ENCODE measurements at places on chromosomes 7 and 10.
A peak's percentile ranks its signal among the peaks of the same experiment; 100 is the strongest.

DNA sequence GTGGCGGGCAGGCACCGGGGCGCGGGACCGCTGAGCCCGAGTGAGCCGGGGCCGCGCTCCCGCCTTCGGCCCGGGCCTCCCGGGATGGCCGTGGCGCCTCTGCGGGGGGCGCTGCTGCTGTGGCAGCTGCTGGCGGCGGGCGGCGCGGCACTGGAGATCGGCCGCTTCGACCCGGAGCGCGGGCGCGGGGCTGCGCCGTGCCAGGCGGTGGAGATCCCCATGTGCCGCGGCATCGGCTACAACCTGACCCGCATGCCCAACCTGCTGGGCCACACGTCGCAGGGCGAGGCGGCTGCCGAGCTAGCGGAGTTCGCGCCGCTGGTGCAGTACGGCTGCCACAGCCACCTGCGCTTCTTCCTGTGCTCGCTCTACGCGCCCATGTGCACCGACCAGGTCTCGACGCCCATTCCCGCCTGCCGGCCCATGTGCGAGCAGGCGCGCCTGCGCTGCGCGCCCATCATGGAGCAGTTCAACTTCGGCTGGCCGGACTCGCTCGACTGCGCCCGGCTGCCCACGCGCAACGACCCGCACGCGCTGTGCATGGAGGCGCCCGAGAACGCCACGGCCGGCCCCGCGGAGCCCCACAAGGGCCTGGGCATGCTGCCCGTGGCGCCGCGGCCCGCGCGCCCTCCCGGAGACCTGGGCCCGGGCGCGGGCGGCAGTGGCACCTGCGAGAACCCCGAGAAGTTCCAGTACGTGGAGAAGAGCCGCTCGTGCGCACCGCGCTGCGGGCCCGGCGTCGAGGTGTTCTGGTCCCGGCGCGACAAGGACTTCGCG, 534 bp downstream of the FZD9 start:
- DNase-seq, result no peak

GRCh38 chr7:73437621-73438416, 4.2 kb downstream of the FZD9 start:
- no peak for DNase-seq

- DNase-seq, result no peak
These were observed 103.2 kb upstream of the GPR26 start for GRCh38 chr10:123562811-123563580.

GRCh38 chr10:130427216-130427722, 291.1 kb downstream of the GLRX3 start:
- DNase-seq, result no peak

- DNase-seq, result no peak
These were observed 236.1 kb downstream of the NXPH1 start for GRCh38 chr7:8669501-8669851.

- DNase-seq, result no peak
These were observed 204.8 kb upstream of the MEOX2 start for GRCh38 chr7:15891151-15891881.

GRCh38 chr7:27199849-27200760, at the start of gene HOXA13:
TSS of gene HOXA13 (minus strand) at chr7:27200091. CDS start at chr7:27200077, 14 bp downstream.
- no peak for DNase-seq

DNA sequence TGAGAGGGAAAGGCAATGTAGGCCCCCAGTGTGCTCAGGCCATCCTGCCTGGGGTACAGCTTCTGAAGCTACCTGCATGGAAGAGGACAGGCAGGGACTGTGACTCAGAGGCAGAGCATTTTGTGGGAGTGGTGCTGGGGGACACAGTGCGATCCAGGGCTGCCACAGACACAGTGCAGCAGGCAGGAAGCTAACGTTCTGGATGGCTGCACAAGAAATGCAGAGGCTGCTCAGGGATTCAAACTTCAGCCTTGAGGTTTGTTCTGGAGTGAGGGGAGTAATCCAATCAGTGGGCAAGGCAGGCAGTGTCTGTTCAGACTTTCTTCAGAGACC, 648.0 kb upstream of the IGFBP3 start:
- no peak for DNase-seq

DNA sequence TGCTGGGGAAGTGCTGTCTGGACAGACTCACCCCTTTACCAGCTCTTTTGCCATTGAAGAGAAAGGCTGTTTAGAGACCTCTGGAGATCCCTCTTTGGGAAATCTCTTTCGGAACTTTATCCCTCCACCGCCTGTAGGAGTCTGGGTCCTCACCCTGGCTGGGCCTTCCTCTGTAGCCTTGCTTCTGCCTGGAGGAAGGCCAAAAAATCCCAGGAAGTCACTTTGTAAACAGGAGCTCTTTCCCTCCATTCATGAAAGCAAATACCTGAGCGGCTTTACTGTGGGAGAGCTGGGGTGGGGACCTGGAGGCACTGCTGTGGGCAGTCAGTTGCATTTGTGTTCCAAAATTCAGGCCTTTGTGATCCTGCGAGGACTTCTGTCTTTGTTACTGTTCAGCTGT, 126.2 kb downstream of the KLF6 start:
- DNase-seq, result no peak

- DNase-seq, result no peak
These were observed 396.6 kb downstream of the DGKB start for GRCh38 chr7:14505906-14506305.

GRCh38 chr7:2521952-2522591, 2.5 kb downstream of the LFNG start:
- DNase-seq, result peak; percentile 79

GRCh38 chr7:70301673-70302185, 703.5 kb downstream of the AUTS2 start:
- no peak for DNase-seq

- no peak for DNase-seq
These were observed 630 bp upstream of the LIPA start for GRCh38 chr10:89252225-89252585.

DNA sequence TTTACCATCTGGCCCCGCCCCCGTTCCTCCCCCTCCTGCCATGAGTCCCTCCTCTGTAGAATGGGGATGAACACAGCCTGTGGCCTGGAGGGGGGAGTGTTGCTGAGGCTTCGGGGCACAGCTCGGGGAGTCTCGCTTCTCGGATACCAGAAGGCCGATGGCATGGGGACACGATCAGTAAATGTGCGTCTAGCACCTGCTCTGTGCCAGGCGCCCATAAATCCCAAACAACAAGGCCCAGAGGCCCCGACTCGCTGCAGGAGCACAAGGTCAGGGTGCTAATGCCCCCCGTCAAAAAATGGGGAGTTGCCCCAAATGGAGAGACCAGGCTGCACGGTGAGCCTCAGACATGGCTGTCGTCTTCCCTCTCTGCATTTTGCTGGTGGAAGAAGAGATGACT, 40.7 kb downstream of the JAKMIP3 start:
- no peak for DNase-seq

GRCh38 chr10:29918623-29919400, 140.6 kb downstream of the JCAD start:
- no peak for DNase-seq

DNA sequence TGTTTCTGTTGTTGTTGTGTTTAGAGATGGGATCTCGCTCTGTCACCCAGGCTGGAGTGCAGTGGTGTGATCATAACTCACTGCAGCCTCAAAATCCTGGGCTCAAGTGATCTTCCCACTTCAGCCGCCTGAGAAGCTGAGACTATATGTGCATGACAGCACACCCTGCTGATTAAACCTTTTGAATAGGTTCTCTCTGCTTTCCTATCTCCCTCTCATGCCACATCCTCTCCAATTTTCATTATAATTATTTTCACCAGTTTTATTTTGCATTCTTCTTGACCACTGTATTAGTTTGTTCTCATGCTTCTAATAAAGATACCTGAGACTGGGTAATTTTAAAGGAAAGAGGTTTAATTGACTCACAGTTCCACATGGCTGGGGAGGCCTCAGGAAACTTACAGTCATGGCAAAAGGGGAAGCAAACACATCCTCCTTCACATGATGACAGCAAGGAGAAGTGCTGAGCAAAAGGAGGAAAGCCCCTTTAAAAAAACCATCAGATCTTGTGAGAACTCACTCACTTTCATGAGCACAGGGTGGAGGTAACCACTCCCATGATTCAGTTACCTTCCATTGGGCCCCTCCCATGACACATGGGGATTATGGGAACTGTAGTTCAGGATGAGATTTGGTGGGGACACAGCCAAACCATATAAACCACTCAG, 12.9 kb downstream of the AGK start:
- DNase-seq, result no peak

DNA sequence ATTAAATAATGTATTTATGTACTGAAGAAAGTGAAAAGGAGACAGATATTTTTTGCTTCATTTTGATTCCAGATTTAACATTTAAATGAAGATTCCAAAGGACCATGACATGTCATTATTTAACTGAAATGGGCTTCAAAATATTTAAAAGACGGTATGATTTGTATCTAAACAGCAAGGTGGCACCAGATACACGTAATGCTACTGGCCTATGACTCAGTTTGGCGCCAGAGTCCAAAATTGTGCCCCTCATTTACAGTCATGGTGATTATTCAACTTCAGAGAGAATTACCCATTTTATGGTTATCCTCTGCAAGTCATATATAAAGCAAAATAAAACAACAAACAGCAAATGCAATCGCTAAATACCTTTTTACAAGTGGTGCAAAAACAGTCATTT, 94.5 kb downstream of the ETV1 start:
- no peak for DNase-seq

DNA sequence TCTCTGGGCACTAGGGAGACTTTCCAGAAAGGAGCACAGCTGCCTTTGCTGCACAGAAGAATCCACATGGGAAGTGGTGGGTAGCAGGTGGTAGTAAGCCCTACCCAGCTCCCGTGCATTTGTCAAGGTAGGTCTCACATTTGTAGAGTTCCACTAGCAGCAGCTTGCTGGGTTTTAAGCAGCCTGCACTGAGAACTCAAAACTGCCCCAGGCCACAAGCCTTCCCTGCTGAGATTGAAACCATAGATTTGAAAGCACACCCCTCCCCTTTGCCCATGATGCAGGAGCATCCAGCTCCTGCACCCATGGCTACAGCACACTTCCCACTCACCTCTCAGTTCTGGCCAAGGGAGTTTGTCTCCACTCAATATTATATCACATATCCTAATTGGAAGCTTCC, 604.5 kb upstream of the STEAP1 start:
- DNase-seq, result no peak

DNA sequence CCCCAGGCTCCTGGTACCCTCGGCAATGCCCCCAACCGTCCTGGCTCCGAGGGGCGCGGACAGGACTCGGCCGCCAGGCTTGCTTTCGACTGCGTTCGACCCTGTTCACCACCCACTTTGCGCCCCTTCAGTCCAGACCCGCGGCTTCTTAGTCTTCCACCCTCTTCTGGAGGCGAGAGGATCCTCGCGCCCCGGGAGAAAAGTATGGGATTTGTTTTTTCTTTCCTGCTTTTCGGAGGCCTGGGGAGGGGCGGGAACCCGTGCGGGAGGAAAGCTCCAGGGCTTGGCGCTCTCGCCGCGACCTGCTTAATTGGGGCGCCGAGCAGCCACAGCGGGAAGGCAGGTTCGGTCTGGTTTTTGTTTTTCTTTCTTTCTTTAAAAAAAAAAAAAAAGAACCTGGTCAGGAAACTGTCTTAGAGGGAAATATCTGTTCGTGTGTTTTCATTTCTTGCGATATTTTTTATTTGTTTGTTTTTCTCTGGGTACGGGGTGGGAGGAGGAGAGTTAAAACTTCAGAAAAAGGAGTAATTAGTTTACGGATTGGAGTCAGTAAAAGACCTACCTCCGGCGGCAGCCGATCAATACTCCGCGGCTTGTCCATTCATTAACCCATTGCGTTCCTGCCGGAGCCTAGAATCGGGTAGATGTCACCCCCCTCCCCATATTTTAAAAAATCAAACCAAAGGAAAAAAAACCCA, 1.6 kb downstream of the EMX2 start:
- DNase-seq, result no peak

- no peak for DNase-seq
These were observed 2.5 kb downstream of the GCK start for GRCh38 chr7:44186736-44187135.

DNA sequence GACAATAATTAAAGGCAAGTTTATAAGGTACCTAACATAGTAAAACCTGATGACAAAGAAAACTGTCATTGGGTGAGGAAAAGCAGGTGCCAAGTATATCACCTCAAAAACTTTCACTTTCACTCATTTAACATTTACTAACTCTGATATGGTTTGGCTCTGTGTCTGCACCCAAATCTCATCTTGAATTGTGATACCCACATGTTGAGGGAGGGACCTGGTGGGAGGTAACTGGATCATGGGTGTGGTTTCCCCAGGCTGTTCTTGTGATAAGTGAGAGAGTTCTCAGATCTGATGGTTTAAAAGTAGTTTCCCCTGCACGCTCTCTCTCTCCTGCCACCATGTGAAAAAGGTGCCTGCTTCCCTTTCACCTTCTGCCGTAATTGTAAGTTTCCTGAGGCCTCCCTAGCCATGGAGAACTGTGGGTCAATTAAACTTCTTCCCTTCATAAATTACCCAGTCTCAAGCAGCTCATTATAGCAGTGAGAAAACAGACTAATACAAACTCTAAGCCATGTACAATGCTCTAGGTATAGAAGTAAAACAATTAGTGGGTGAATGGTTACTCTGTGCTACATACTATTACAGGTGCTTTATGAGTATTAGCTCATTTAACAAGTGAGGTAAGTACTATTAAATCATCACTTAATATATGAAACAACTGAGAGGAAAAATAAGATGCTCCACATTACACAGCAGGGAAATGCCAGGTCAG, 199.0 kb downstream of the CHCHD3 start:
- DNase-seq, result no peak

GRCh38 chr7:138358850-138359341, 101.2 kb upstream of the TRIM24 start:
- no peak for DNase-seq

- no peak for DNase-seq
These were observed 210.2 kb upstream of the NPY start for GRCh38 chr7:24073651-24074420.

- no peak for DNase-seq
These were observed 436.0 kb downstream of the PAXIP1 start for GRCh38 chr7:154566877-154567276.

GRCh38 chr7:128381161-128381821, 19.8 kb upstream of the PRRT4 start:
- no peak for DNase-seq

DNA sequence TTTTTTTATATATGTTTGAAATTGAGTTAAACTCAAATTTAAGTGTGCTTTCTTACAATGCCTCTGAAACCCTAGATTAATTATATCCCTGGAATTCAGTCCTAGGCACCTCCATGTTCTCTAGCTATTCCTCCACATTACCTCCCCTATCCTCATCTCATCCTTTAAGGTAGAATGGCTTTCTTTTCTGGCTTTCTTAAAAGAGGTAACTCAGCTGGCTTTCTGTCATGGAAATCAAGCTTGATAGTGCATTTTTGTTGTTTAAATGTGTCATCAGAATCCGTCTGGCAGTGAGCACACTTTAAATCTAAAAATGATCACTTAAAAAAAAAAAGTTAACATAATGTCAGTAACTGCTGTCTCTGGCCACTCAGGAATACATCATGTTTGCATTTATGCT, 42.2 kb downstream of the AHR start:
- DNase-seq, result no peak

DNA sequence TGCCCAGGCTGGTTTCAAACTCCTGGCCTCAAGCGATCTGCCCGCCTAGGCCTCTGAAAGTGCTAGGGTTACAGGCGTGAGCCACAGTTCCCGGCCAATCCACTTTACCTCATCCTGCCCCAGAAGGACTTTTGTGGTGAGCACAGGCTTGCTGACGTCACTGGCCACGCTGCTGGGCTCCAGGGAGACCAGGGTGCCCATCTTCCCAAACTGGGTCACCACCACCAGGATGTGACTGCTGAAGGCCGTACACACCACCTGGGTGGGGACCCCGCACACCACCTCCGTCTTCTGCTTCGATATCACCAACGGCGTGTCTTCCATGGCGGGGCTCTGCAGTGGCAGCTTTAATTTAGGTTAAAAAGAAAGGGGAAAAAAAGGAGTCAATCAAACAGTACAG, 816 bp downstream of the PSMG3 start:
- DNase-seq, result no peak

GRCh38 chr7:139776486-139777132, 1.2 kb downstream of the HIPK2 start:
- no peak for DNase-seq
